Activated T-helper 2 cell treated with anti-CD3 and anti-CD28 coated beads, Interferon-gamma antibody, Interleukin-2, Interleukin-4, amounts not matched to agents 10 μg/mL and 5 μg/mL and 100 μg/mL, durations not matched to agents 14 hours and 24 hours and 36 hours (primary cell): ENCODE measurements at places on chromosomes 4 and X.

- no peak for DNase-seq
- no peak overlapping the region for H3K27ac ChIP-seq
- no peak overlapping the region for H3K4me3 ChIP-seq
- peaks cover 11% of the 10 kb centered on the region for H3K4me1 ChIP-seq
- no peaks in the 10 kb centered on the region for H3K27me3 ChIP-seq
Observed at GRCh38 chrX:136437774-136438173, 50.0 kb upstream of the BRS3 start.

DNA sequence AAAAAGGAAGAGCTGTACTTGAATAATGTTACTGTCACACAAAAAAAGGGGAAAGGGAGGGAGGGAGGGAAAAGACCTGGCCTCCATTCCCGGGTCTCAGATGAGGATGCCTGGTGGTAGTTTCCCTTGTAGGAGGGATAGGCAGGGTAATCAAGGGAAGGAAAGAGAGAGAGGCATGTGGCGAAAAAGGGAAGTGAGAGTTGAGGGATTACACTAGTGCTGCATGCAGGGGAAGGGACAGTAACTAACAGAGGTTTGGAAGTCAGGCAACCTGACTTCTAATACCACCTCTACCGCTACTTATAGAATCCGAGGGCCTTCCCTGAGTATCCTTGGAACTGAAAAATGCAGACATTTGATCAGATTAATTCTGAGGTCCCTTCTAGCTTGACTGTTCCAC is 821.7 kb upstream of the FTHL17 start:
- no peaks in the 10 kb centered on the region for H3K4me1 ChIP-seq
- H3K27ac ChIP-seq, result no peak overlapping the region
- H3K27me3 ChIP-seq, result no peaks in the 10 kb centered on the region
- no peak for DNase-seq
- H3K4me3 ChIP-seq, result no peak overlapping the region

GRCh38 chrX:70268034-70268433 is at the start of gene ARR3:
TSS of gene ARR3 (plus strand) at chrX:70268334. CDS start at chrX:70269386, 1,052 bp downstream.
- no peak within 1 kb of the TSS for H3K27ac ChIP-seq
- H3K36me3 ChIP-seq, result no peaks in the 10 kb centered on the region
- H3K4me1 ChIP-seq, result no peaks in the 10 kb centered on the region

DNA sequence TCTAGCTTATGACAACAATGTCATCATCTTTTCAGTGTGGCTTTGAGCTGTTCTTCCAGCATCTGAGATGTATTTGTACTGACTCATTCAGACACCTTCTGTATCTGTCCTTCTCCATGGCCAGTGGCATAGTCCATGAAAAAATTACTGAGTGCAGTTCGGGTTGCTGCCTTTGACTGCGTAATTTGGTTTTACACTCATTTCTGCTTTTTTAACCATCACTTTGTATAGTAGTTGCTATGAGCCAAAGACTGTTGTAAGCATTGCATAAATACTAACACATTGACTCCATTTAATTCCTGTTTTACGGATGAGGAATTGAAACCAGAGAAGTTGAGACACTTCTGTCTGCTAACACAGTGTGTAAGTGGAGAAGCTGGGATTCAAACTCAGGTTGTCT is 190.7 kb upstream of the MID1 start:
- no peaks in the 10 kb centered on the region for H3K27me3 ChIP-seq
- H3K27ac ChIP-seq, result no peak overlapping the region
- H3K36me3 ChIP-seq, result no peaks in the 10 kb centered on the region
- no peaks in the 10 kb centered on the region for H3K4me1 ChIP-seq

- H3K4me1 ChIP-seq, result no peaks in the 10 kb centered on the region
- no peak overlapping the region for H3K4me3 ChIP-seq
- H3K27me3 ChIP-seq, result peaks cover 14% of the 10 kb centered on the region
- no peaks in the 10 kb centered on the region for H3K36me3 ChIP-seq
- no peak for DNase-seq
Observed at GRCh38 chrX:36961590-36961989, 46.6 kb upstream of the FAM47C start.

- H3K27me3 ChIP-seq, result peaks cover 2% of the 10 kb centered on the region
- H3K4me1 ChIP-seq, result no peaks in the 10 kb centered on the region
- no peaks in the 10 kb centered on the region for H3K36me3 ChIP-seq
Observed at GRCh38 chrX:23616361-23616760, 50.9 kb upstream of the PRDX4 start.

GRCh38 chr4:77695774-77696173 is 90.2 kb downstream of the CXCL13 start:
- H3K27ac ChIP-seq, result no peak overlapping the region

GRCh38 chrX:130296743-130297142 is 28.0 kb upstream of the ZNF280C start:
- H3K27ac ChIP-seq, result no peak overlapping the region
- H3K27me3 ChIP-seq, result peaks cover 6% of the 10 kb centered on the region
- no peak for DNase-seq

DNA sequence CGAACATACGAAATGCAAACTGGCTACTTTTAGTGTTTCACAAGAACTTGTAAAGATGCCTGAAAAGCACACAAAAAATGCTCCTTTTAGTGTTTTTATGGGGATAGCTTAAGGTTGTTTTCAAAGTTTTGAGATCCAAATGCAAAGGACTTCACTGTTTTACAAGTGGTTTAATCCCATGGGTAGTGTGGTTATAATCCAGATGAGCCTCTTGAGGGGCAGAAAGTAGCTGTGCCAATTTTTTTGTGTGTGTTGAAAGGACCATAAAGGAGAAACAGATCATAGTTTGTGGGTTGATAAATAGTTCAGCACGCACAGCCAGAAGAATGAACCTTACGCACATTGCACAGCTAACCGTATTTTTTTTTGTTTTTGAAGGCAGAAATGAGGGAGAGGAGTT is 126.9 kb upstream of the GIMD1 start:
- H3K27ac ChIP-seq, result no peak overlapping the region
- H3K4me3 ChIP-seq, result no peak overlapping the region
- H3K27me3 ChIP-seq, result peaks cover 2% of the 10 kb centered on the region
- no peaks in the 10 kb centered on the region for H3K36me3 ChIP-seq
- DNase-seq, result no peak
- no peaks in the 10 kb centered on the region for H3K4me1 ChIP-seq
